NCI-H2107 (cell line): ENCODE measurements at places on chromosomes 7 and 10.
A peak's percentile ranks its signal among the peaks of the same experiment; 100 is the strongest.

- no peak for DNase-seq
Measured at GRCh38 chr10:75388082-75388481, 13.5 kb downstream of the ZNF503 start.

DNA sequence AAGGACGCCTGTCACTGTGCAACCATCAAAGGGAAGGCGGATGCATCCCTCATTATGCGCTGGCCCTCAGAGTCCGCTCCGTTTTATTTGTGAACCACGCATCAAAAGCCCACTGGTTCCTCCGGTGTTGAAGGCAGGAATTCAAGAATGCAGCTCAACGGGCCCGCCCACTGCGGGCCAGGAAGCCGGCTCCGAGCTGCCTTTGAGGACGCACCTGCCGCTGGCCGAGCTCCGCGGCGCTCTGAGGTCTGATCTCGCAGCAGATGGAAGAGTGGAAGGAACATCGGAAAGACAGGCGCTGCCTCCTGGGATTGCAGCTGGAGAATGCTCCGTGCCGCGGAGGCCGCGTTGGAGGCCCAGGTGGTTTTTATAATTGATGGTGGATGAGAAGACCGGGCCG, 56.9 kb upstream of the ADGRA1 start:
- no peak for DNase-seq

GRCh38 chr10:126646110-126646509, 24.4 kb downstream of the C10orf90 start:
- no peak for DNase-seq

GRCh38 chr10:131993275-131993674, 11.6 kb upstream of the BNIP3 start:
- DNase-seq = no peak

- DNase-seq = no peak
Measured at GRCh38 chr7:109402107-109402506, 832.4 kb downstream of the DNAJB9 start.

- no peak for DNase-seq
Measured at GRCh38 chr7:50652400-50653125, 87.4 kb upstream of the DDC start.

GRCh38 chr7:36986511-36986933, 262.2 kb upstream of the AOAH start:
- DNase-seq = no peak

DNA sequence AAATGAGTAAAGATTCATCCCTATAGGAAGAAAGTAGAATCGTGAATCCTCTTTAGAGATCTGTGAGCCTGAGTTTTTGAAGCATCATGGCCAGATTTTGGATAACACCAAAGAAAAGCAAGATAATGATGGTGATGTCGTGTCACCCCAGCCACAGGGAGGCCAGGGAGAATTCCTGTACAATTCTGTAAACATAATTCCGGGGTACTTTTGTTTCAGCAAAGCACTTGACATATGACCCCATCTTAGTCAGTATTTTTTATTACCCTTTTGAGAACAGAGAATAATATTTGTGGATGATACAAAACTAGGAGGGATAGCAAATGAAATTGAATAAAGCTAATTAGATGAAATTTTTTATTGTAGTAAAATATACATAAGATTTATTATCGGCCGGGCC, 33.8 kb downstream of the NACAD start:
- no peak for DNase-seq

- no peak for DNase-seq
Measured at GRCh38 chr7:111593343-111593742, 31.1 kb upstream of the IMMP2L start.

- no peak for DNase-seq
Measured at GRCh38 chr7:134694299-134694698, 47.6 kb downstream of the BPGM start.

DNA sequence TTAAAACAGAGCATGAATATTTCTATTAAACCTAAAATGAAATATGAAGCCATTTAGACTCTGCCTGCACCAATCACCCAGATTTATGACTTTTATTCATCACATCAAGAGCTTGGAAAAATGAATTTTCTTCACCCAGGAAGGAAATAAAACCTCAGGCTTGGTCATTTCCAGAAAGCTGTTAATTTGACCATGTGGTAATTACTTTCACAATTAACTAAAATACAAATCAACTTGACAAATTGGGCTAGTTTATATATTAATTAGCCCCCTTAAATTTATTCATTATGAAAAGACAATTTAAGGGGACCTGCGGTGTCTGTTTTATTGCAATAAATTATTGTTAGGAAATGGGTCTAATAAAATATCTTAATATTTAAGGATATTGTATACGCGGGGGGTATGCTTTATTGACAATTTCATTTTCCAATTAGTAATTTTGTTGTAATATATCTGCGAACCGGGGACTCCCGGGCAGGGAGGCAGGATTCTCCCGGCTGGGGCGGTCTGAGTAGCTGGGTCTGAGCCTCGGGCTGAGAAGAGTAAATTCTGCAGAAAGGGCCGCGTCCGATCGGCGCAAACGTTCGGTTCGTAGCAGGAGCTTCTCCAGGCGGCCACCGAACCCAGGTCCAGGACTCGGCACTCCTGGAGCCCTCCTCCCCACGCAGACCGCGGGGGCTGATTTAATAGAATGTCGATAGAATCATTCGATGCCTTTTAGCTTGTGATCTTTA, 9.4 kb upstream of the MNX1 start:
- no peak for DNase-seq

DNA sequence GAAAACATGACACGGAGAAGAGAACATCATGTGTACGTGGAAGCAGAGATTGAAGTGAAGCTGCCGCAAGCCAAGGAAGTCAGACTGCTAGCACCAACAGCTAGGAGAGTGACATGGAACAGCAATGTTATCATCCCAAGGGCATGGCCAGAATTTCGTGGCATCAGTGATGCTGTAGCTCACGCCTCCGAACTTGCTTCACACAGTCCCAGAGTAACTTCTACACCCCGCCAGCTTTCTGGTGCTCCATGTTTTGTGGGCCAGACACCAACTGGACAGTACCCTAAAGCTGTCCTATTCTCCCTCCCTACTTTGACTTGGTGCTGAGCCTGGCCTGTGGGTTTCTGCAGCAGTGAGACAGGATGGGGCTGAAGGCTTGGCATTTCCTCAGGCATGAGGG, 33.0 kb upstream of the EMX2 start:
- DNase-seq = no peak

DNA sequence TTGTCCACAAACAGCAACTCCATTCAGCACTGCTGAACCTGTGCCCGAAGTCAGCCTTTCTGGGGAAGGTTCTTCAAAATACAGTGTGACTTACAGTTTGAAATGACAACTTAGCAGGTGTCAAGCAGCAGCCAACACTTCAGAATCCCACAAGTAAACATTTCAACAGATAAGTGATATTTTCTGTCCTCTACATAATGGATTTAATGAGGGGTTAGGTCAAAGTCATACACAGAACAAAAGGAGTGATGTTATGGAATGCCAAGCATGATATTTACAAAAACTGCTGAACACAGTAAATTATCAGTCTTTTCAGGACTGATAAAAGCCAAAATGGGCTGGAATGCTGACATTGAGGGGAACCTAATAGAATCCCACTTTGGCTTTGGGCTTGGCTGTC, 77.6 kb upstream of the JAZF1 start:
- DNase-seq = peak; percentile 22

DNA sequence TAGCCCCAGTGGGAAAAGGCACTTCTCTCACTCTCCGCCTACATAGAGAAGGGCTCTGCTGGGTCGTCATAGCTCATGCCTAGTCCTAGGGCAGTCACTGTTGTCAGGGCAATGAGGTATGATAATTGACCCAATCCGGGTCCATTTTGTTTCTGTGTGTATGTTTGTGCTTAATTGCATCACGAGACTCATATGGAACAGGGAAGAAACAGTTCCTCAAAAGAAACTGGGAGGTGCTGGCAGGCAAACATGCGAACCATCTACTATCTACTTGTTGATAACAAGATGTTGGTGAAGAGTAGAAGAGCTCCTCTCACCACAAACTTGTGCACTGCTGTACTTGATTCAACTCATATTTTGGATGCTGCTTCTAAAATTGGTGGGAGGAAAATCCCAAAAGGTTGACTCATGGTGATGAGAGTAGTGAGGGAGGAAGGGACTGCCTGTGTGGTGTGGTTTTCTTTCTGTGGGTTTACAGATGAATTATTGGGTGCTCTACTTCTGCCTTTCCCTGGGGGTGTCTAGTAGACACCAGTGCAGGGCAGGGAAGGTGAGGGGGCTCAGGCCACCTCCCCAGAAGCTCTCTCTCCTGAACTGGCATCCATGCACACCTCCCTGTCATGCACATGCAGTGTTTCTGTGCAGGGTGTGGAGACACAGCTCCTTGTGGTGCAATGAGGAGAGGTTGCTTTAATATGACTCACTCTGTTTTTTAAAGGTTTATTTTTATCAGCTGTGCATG, 29.4 kb downstream of the LSMEM1 start:
- DNase-seq = no peak

- DNase-seq = peak; percentile 37
Measured at GRCh38 chr7:64959072-64959747, 31.6 kb downstream of the ZNF117 start.

- no peak for DNase-seq
Measured at GRCh38 chr10:119688033-119688508, 36.9 kb downstream of the BAG3 start.
